ENCODE measurements at places on chromosomes 6 and 20.
A peak's percentile ranks its signal among the peaks of the same experiment; 100 is the strongest.

- DNase-seq, result no peak
Measured at GRCh38 chr6:150628908-150629307, 29.2 kb downstream of the PLEKHG1 start.

DNA sequence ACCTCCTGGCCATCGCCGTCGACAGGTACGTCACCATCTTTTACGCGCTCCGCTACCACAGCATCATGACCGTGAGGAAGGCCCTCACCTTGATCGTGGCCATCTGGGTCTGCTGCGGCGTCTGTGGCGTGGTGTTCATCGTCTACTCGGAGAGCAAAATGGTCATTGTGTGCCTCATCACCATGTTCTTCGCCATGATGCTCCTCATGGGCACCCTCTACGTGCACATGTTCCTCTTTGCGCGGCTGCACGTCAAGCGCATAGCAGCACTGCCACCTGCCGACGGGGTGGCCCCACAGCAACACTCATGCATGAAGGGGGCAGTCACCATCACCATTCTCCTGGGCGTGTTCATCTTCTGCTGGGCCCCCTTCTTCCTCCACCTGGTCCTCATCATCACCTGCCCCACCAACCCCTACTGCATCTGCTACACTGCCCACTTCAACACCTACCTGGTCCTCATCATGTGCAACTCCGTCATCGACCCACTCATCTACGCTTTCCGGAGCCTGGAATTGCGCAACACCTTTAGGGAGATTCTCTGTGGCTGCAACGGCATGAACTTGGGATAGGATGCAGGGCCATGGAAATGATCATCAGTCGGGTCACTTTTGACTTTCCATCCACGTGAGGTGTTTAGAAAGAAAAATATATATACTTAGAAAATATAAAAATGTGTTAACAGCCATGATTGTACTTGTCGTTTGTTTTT, 868 bp downstream of the MC3R start:
- no peak for DNase-seq

DNA sequence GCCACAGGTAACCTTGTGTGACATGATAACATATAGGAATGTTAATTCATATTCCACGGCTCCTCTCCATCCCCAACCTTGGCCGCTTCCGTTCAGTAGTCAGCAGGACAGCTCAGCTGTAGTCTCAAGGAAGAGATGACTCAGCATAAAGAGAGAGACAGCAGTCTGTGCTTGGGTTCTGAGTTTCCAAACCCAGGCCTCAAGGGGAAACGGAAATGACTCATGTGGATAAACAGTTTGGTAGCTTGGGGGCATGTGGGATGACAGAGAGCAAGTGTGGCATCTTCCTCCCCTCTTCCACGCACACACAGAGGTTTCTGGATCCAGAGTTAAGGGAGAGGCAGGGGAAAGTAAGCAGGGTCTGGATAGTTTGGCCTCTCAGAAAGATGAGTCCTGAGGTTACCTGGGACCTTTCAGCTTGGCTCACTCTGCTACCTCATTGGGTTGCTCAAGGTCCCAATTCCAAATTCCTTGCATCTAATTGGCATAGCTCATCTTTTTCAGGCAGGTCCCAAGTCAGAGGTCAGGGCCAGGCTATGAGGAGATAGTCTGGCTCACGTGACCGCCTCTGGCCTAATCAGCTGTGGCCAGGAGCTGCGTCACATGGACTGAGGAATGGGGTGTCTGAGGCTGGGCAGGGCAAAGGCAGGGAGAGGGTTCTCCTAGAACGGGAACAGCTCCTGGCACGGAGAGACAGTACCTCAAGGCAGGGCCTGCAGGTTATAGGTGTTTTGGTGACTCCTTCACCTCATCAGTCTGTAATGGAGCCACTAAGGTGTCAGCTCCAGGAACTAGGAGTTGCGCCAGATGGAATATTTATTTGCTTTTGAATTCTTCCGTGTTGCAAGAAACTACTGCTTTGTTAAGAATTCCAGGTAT, 36.5 kb upstream of the MLN start:
- DNase-seq, result peak; percentile 55

DNA sequence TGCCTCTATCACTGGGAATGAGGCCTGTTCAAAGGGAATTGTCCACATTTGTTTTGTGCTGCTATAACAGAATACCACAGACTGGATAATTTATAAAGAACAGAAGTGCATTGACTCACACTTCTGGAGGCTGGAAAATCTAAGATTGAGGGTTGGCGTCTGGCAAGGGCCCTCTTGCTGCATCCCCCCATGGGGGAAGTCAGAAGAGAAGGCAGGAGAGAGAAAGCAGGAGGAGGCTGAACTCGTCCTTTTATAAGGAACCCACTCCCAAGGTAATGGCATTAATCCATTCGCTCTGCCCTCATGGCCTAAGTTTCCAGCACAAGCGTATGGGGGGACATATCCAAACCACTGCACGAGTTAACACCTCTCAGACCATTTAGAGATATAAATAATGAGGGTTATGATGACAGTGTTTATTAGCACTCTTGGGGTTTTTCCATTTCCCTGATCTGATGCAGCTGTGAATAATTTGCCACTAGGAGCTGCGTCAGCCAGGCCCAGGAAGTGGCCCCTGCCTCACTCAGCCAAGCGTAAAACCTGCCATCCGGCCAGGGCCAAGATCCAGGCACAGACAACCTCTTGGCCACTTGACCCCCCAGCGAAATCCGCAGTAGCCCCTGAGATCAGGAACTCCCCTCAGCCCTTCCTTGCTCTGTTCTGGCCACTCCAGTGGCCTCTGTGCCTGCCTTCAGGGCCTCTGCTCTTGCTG, 14.2 kb upstream of the SLCO4A1 start:
- no peak for DNase-seq

- no peak for DNase-seq
Measured at GRCh38 chr6:157867155-157867559, 44.1 kb downstream of the SNX9 start.

GRCh38 chr6:53815381-53816119, 20.7 kb downstream of the LRRC1 start:
- no peak for DNase-seq

Measured in activated T-cell treated with anti-CD3 and anti-CD28 coated beads, Interleukin-2, amount 50 U/mL, for 24 hours (primary cell).